ENCODE measurements at places on chromosomes 1 and 21.

DNA sequence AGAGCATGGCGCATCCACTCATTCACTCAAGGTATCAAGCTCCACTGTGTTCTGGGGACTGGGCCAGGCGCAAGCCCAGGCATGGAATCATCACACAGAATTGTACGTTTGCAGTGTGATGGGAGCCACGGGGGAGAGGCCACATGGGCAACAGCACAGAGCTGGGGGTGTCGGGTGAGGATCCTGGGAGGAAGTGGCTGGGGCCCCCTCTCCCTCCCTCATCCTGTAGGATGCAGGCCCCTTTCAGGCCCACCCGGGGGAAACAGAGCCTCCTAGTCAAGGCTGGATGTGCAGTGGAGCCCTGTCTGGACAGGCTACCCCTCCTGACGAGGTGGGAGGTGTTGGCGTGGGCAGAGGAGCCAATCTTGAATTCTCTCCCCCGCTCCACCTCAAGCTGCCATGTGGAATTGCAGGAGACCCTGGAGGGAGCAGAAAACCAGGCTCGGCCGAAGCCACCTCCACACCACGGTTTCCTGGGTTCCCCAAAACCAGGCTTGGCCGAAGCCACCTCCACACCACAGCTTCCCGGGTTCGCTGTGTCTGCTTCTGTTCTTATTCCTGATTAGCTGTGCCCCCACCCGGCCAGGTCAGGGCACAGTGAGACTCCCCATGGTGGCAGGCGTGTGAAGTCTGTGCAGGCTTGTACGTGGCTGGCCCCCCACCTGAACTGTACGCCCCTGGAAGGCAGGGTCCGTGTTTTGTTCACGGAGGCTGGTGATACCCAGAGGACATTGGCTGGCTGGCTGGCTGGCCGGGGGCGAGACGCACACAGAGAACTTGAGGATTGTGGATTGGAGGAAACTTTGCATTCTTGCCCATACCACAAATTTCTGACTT, 4.2 kb upstream of the C1orf174 start:
- no peak for DNase-seq

DNA sequence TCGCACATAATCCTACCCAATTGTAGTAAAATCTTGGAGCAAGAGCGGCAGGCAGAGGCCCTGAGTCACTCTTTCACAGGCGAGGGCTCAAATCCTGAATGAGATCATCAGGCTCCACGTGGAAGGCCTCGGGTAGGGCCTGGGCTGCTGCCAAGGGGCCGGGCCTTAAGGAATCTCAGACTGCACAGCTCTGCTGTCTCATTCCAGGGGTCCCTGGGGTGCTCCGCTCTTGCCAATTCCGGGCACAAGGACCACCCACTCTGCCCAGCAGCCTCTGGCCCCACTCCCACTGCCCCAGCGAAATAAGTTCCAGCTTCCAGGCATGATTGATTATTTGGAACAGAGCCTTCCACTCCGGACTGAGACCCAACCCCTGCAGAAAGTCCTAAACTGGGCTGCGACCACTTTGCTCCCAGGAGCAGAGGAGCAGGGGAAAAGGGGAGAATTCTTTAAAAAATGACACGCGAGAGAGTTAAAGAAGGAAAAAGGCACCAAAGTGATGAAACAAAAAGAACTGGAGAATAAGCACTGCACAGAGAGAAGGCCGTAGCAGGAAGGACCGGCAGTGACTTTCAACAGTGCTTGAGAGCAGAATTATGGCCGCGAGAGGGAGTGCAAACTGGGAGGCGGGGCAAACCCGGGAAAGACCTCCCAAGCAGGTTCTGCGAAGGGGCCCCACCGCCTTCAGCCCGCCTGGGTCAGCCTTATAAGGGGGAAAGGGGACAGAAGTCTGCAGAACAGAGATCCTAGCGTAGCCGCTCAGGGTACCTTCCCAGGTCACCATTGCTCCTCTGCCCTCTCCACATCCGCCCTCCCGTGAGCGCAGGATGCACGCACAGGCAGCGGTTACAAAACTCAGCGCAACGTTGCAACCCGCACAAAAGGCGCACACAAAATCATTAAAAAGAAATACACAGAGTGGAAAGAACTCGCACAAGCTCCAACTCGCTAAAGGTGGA, 2.0 kb downstream of the ADAMTS1 start:
- no peak for DNase-seq

- no peak for DNase-seq
Observed at GRCh38 chr1:27594564-27595510, 9.1 kb downstream of the AHDC1 start.

DNA sequence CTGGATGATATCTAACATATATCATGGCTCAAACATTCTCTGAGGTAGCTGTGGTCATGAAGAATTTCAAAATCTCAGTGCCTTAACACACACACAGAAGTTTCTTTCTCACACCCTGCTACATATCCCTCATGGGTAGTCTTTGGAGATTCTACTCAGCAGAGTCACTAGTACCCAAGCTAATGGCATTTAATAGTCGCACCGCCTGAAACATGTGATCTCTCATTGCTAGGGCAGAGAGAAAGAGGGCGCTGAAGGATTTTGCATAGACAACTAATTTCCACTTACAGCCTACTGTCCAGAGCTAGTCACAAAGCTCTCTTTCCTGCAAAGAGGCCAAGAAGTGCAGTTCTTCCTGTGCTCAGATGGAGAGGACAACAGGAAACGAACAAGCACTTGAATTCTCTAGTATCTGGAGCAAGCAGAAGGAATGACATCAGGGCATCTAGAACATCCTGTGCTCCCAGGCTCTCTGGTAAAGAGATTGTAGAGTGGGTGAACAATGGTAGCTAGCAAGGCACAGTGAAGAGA, 183.4 kb upstream of the PTBP2 start:
- no peak for DNase-seq

DNA sequence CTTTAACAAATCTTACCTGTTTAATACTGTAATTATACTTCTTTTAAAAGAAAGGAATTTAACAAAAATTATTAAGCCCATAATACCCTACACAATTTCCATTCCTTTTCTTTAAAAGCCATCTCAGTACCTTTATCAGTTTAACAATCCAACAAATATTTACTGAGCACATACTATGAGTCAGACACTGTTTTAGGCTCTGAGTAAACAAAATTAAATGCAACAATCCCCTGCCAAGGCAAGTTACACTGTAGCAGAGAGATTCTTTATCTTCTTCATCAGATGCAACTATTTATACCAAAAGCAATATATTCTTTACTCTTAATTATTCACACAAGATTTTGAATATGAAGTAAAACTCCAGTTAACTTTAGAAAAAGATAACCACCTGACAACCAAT, 12.0 kb downstream of the DENND1B start:
- no peak for DNase-seq

- DNase-seq: no peak
Observed at GRCh38 chr1:101957771-101958170, 39.0 kb downstream of the OLFM3 start.

- no peak for DNase-seq
Observed at GRCh38 chr1:242610209-242610608, 85.7 kb upstream of the PLD5 start.

GRCh38 chr1:43582162-43582566, 51.5 kb downstream of the PTPRF start:
- DNase-seq: no peak

- no peak for DNase-seq
Observed at GRCh38 chr21:31161157-31161556, 122.9 kb upstream of the KRTAP19-8 start.

GRCh38 chr1:98099501-98099900, 178.7 kb upstream of the DPYD start:
- DNase-seq: no peak

- DNase-seq: no peak
Observed at GRCh38 chr1:95069710-95070093, 3.0 kb downstream of the ALG14 start.

- no peak for DNase-seq
Observed at GRCh38 chr1:30881319-30882181, 27.0 kb downstream of the SDC3 start.

GRCh38 chr1:189275796-189276195, 1201.9 kb downstream of the BRINP3 start:
- DNase-seq: no peak

DNA sequence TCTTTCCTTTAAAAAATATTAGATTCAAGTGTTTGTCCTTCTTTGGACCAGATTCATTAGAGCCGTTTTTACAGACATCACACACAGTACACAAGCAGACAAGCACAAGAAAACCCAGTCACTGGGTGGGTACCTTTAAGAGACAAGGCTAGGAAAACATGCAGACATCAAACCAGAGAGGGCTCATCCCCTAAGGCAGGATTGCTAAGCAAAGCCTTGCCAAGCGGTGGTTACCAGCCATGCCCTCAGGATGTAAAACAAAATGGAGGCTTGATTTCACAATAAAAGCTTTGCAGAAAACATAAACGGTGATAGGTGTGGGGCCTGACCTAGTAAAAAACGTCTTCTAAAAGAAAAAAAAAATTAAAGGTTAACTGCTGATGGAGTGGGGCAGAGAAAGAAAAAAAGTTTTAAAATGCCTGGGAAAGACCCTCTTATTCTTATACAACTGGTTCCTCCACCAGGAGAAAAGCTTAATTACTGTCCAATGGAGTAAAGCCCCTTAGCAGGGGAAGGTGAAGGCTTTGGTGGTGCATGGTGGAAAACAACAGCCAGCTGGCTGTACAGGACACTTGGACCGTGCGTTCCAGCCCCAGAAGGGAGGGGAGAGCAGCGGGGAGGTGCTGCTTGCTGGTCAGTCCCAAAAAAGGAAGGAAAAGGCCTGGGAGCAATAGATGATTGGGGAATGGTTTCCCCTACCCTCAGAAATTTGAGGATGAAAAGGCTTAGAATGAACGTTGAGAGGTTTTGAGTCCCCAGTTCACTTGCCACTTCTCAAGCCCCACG, 30.4 kb upstream of the FMO1 start:
- DNase-seq: no peak

GRCh38 chr1:175385316-175385715, 192.7 kb upstream of the KIAA0040 start:
- no peak for DNase-seq

DNA sequence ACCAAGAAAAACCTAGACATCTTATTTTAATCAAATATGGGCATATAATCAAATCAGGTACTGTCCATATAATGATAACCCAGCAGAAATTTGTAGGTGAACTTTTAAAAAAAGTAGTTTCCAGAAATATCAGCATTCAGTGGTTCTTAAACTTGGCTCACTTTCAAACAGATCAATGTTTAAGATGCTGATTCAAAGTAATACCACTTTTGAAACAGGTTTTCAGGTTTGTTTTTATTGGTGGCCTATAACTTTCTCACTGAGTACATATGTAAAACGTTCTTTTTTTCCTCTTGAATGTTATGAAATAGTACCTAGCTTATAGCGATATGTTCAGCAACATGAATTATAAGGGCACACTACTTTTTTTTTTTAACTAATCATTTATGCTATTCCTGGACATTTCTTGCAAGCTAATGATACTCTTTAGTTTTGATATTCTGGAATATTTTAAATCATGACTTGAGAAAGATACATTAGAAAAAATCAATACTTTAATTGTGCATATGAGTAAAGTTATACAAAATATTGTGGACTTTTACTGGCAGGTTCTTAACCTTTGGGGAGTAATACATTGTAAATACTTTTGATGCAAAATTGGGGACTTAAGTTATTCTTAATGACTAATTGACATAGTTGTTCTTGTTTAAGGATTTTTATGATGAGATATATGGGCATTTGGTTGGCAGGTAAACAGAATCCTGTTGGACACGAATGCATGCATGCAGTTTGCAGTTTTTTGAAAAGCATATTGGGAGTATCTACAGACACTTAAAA, 3.0 kb downstream of the NFIA start:
- DNase-seq: no peak

DNA sequence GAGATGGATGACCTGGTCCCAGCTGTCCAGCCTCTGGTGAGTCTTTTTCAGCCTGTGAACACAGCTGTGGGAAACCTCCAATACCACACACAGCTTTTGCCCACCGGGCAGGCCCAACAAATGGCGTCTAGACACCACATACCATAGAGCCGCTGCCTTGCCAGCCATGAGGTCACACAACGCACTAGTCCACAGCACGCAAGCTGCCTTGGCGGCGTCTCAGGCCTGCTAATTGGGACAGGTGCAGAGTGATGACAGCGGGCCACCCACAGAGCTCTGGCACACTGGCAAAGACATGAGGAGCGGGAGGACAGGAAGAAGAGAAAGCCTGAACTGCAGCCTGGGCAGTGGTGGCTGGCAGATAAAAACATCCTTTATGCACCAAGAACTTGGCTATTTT, 125.5 kb downstream of the ADAMTS1 start:
- DNase-seq: no peak

DNA sequence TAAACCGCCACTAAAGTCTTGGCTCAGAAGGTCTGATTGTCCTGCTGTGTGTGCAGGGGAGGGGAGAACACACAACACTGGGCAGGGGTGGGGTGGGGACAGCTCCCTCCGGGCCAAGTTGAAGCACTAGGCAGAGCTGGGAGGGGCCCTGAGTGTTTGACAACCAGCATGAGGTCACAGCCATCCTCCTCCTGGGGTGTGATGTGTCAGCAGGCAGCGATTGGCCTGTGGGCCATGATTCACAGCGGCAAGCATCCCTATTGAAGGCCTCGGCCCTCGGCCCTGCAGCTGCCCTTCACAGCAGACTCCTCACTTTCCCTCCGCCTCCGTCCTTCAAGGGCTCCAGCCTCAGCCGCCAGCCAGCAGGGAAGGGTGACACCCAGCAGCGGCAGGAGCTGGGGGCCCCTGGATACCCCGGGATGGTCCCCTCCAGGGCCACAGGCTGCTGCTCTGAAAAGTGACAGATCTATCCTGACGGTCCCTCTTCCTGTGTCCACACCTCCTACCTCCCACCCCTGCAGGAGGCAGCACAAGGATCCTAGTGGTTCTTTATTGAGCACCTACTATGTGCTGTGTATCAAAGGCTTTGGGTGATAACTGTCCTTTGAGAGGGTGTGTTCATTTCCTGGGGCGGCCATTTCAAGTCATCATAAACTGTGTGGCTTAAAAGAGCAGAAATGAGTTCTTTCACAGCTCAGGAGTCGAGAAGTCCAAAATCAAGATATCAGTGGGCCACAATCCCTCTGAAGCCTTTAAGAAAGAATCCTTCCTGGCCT, 66.0 kb upstream of the SLC25A33 start:
- DNase-seq: no peak

- no peak for DNase-seq
Observed at GRCh38 chr1:24899581-24900485, 30.2 kb downstream of the RUNX3 start.

DNA sequence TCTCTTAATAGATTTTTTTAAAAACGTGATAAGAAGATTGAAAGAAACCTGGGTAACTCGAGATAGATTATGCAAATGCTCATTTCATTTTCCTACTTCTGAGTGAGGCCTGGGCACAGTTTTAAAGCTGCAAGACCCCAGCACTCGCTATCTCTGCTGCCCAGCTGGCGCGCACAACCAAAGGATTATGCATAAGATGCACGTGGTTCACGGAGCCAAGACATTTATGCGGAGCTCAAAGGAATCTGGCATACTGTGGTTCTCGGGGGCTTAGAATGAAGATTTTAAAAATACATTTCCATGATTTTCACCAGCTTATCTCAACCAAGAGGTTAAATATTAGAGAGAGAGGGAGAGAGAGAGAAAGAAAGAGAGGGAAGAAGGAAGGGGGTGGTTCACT, 210.9 kb downstream of the DSCAM start:
- no peak for DNase-seq

GRCh38 chr1:78561856-78562255, 58.4 kb upstream of the IFI44L start:
- DNase-seq: no peak

- DNase-seq: peak; percentile 74
Observed at GRCh38 chr1:155017041-155017945, 14.7 kb downstream of the ZBTB7B start.

- no peak for DNase-seq
Observed at GRCh38 chr1:179296356-179297104, 2.9 kb downstream of the SOAT1 start.

- no peak for DNase-seq
Observed at GRCh38 chr1:245585252-245585959, 430.6 kb downstream of the KIF26B start.

- DNase-seq: no peak
Observed at GRCh38 chr1:15347182-15347581, 62.5 kb upstream of the EFHD2 start.

All from stimulated activated CD8-positive, alpha-beta memory T cell treated with anti-CD3 and anti-CD28 coated beads, Interleukin-4, amount 100 ng/mL, for 1 hour (primary cell).